ENCODE measurements at places on chromosomes 7 and 10. TPM values are rescaled to one million over a fixed set of nuclear protein-coding genes. Genes with fewer than 3 reads are reported as not detected.
A peak's percentile ranks its signal among the peaks of the same experiment; 100 is the strongest.

DNA sequence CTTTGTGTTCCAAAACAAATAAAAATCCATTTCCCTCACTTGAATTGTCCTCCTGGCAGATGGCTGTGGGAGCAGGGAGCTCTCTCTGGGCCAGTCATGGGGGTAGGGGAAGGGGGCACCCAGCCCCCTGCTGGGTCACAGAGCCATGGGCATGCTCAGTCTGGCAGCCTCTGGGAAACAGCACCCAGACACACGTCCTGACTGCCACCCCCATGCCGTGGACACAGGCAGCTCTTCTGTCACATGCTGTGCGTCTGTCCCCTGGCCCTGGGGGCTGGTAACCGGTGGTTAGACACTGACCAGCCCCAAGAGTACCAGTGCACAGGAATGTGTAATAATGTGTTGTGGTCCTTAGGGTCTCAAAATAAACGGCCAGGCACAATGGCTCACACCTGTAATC, 47.0 kb downstream of the RASGEF1A start:
- no peaks in the 10 kb centered on the region for H3K36me3 ChIP-seq
- no peaks in the 10 kb centered on the region for H3K4me1 ChIP-seq
- DNase-seq: no peak
- no peaks in the 10 kb centered on the region for H3K27me3 ChIP-seq
- H3K27ac ChIP-seq: no peak overlapping the region
- no peak overlapping the region for H3K4me3 ChIP-seq

GRCh38 chr7:108000875-108001763, 1.8 kb downstream of the LAMB1 start:
- no peak overlapping the region for H3K27ac ChIP-seq
- H3K27me3 ChIP-seq: no peaks in the 10 kb centered on the region
- H3K4me3 ChIP-seq: peak overlapping the region; percentile 49
- no peaks in the 10 kb centered on the region for H3K36me3 ChIP-seq
- peaks cover 11% of the 10 kb centered on the region for H3K4me1 ChIP-seq

DNA sequence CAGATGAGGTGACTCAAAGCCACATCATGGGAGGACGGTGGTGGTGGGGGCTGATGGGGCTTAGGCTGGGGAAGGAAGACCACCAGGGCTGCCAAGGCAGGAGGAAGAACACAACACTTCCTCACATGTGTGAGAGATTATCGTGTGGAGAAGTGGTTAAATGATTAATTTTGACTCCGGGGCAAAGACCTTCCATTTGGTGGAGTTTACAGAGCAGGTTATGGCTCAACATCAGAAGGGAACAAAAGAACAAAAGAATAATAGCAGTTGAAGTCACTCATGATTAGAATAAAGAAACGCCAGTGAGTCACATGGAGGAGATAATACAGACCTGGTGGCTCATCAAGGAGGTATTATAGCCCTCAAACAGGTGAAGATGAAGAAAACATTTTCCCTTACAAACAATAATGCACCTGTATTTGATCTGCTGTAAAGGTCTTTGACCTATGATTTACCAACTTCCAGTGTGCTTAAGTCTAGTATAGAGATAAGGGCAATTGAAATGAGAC, 170.1 kb downstream of the PKD1L1 start:
- H3K27me3 ChIP-seq: no peaks in the 10 kb centered on the region
- H3K4me3 ChIP-seq: no peak overlapping the region
- H3K27ac ChIP-seq: no peak overlapping the region
- H3K4me1 ChIP-seq: no peaks in the 10 kb centered on the region

Gene HMX3
- not detected for total RNA-seq

Gene HOXA1
- total RNA-seq: 0.09 TPM

Gene GPR26
- total RNA-seq: not detected

DNA sequence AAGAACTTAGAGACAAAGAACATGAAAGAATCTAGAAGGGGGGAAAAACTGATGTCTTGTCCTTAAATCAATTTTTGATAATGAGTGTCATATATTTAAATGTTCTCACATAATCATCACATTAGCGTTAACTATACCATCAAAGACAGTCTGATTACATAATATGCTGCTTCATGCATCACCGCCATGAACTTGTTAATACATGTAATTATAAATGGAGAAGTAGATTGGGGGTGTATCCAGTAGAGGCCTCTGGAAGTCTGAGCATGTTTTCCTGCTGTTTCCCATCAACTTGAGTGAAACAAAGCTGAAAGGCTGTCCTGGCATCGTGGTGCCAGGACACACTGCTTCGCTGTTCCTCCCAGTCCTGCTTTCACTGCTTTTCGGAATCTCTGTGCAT, 48.2 kb downstream of the PRLHR start:
- H3K4me3 ChIP-seq: no peak overlapping the region
- H3K4me1 ChIP-seq: no peaks in the 10 kb centered on the region
- H3K27ac ChIP-seq: no peak overlapping the region
- no peak for DNase-seq
- no peaks in the 10 kb centered on the region for H3K36me3 ChIP-seq

All from right lobe of liver (tissue), 6 donors.